ENCODE measurements at places on chromosomes 4 and X.

DNA sequence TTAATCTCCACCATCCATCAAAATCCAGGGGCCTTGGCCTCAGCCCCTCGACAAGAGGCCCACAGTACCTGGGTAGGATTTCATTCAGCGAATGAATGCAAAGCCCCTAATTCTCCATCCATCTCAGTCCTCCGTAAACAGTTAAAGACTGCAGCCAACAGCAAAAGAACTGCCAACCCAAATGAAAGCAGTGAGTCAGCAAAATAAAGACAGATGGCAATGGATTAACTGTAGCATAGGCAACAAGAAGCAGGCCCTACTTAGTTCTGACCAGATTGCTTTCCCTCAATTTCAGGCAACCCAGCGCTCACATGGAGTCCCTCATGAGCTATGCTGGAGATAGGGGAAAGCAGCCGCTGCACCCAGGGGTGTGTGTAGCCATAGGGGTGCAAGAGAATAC lies 21.4 kb downstream of the PLAC1 start:
- no peak for DNase-seq

DNA sequence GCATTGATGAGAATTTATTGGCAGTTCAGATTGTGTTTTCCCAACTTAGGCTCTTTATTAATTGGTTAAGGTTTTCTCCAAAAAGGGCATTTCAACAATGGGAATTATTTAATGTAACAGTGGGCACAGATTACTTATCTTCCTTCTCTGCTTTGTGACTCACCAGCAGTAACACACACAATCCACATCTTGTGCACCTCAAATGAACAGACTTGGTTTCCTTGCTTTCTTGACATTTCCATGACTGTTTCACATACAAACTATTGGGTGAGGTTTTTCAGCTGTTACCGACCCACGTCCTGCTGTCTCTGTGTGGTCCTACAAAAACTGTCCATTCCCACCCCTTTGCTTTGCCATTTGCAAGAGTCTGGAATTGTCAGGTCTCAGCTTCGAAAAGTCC lies 38.1 kb downstream of the CCNI start:
- no peak for DNase-seq

GRCh38 chr4:144709793-144710525 lies 64.0 kb downstream of the HHIP start:
- no peak for DNase-seq

- no peak for DNase-seq
Measured at GRCh38 chr4:147730333-147730732, 1.6 kb upstream of the ARHGAP10 start.

DNA sequence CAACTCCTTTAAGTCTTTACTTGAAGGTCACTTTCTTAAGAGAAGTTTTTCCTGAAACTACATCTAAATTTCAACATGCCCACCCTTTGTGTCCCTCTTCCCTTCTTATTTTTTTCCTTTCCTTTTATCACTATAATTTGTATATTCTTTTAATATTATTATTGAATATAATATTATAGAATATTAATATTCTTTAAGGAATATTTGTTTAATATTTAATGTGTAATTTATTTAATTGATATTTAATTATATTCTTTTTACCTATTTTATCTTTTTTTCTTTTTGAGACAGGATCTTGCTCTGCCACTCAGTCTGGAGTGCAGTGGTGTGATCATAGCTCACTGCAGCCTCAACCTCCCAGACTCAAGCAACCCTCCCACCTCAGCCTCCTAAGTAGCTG lies 114.8 kb downstream of the KDR start:
- no peak for DNase-seq

- no peak for DNase-seq
Measured at GRCh38 chrX:129608496-129608895, 46.3 kb downstream of the APLN start.

Data from activated gamma-delta T cell (primary cell).